ENCODE measurements at places on chromosomes 3 and 15. TPM values are rescaled to one million over a fixed set of nuclear protein-coding genes. Genes with fewer than 3 reads are reported as not detected.

Gene GPX1
- 80.7 TPM for polyA plus RNA-seq

Gene SGO1
- polyA plus RNA-seq, result 1.9 TPM

Gene SEMA4B
- 1.6 TPM for polyA plus RNA-seq

Gene CACNA2D2
- 39.3 TPM for polyA plus RNA-seq

Gene IMPG2
- polyA plus RNA-seq, result 0.05 TPM

Gene SCAANT1
- polyA plus RNA-seq, result not detected

Gene AGBL1
- polyA plus RNA-seq, result not detected

Gene DALRD3
- 13.3 TPM for polyA plus RNA-seq

Gene ZKSCAN7
- polyA plus RNA-seq, result 2.7 TPM

Gene ZCWPW2
- polyA plus RNA-seq, result 4.8 TPM

Gene SH2D7
- not detected for polyA plus RNA-seq

Gene RGMA
- 0.31 TPM for polyA plus RNA-seq

Gene CCRL2
- not detected for polyA plus RNA-seq

Gene VGLL3
- 0.22 TPM for polyA plus RNA-seq

Gene OR5K2
- polyA plus RNA-seq, result not detected

Gene RAMAC
- polyA plus RNA-seq, result 30.1 TPM

Gene CX3CR1
- polyA plus RNA-seq, result 0.43 TPM

Gene SAMMSON
- polyA plus RNA-seq, result not detected

Gene IFT122
- polyA plus RNA-seq, result 20.5 TPM

Gene CCR2
- polyA plus RNA-seq, result not detected

Gene GOLGA8A
- polyA plus RNA-seq, result 32.5 TPM

Gene HRH1
- 0.54 TPM for polyA plus RNA-seq

Gene LRRIQ4
- not detected for polyA plus RNA-seq

Gene SENP8
- 13.2 TPM for polyA plus RNA-seq

Gene MESP1
- 2.1 TPM for polyA plus RNA-seq

Gene DGKG
- 73.5 TPM for polyA plus RNA-seq

Gene SERINC4
- polyA plus RNA-seq, result not detected
